ENCODE measurements at places on chromosomes 5 and 9. TPM values are rescaled to one million over a fixed set of nuclear protein-coding genes. Genes with fewer than 3 reads are reported as not detected.

GRCh38 chr5:31096238-31096865, 97.1 kb upstream of the CDH6 start:
- no peaks in the 10 kb centered on the region for H3K36me3 ChIP-seq
- H3K4me3 ChIP-seq: peak overlapping the region; percentile 15
- no peaks in the 10 kb centered on the region for H3K27me3 ChIP-seq
- peak; percentile 91 for DNase-seq
- H3K27ac ChIP-seq: peak overlapping the region; percentile 90

GRCh38 chr5:114266374-114266773, 95.5 kb upstream of the KCNN2 start:
- H3K27ac ChIP-seq: no peak overlapping the region
- no peaks in the 10 kb centered on the region for H3K36me3 ChIP-seq
- peaks cover 2% of the 10 kb centered on the region for H3K4me1 ChIP-seq
- no peak overlapping the region for H3K4me3 ChIP-seq
- H3K27me3 ChIP-seq: no peaks in the 10 kb centered on the region

DNA sequence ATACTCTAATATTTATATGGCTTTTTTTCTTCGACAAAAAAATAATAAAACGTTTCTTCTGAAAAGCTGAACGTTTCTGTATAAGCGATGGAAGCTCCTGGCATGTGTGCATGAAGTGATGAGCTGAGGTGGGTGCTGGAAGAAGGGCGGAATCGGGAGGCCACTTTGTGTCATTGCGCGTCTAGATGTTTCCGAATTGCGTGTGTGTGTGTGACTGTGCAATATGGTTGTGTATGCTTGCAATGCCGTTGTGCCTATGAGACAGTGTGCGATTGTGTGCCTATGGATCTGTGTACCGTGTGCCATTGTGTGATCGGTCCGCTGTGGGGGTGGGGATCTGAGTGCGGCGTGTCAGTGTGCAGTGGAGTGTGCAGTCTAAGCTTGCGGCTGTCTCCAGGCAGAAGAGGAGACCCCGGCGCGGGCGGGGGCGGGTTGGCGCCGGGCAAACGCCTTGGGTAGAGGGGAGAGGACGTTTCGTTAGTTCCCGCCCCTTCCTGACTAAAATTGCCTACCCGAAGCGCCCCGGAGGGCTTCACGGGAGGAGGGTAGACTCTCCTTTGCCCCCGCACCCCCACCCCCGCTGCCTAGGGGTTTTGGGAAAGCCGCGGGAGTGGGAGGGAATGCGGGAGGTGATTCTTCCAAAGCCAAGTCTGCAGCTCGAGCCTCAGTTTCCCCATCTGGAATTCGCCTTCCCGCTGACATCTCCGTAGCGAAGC, 24.2 kb downstream of the PCDHGC5 start:
- H3K4me1 ChIP-seq: peaks cover 57% of the 10 kb centered on the region
- H3K36me3 ChIP-seq: peaks cover 26% of the 10 kb centered on the region
- H3K27ac ChIP-seq: peak overlapping the region; percentile 84
- peak overlapping the region; percentile 41 for H3K4me3 ChIP-seq

- H3K27ac ChIP-seq: no peak overlapping the region
- DNase-seq: peak; percentile 80
- H3K4me1 ChIP-seq: no peaks in the 10 kb centered on the region
- no peak overlapping the region for H3K4me3 ChIP-seq
These were observed 87.6 kb upstream of the RPS23 start for GRCh38 chr5:82365744-82366228.

- DNase-seq: peak; percentile 28
- no peak overlapping the region for H3K4me3 ChIP-seq
- H3K4me1 ChIP-seq: peaks cover 27% of the 10 kb centered on the region
These were observed 11.9 kb downstream of the ROPN1L start for GRCh38 chr5:10453545-10453944.

GRCh38 chr9:130334915-130335314, 69.4 kb downstream of the HMCN2 start:
- H3K36me3 ChIP-seq: no peaks in the 10 kb centered on the region
- peaks cover 29% of the 10 kb centered on the region for H3K27me3 ChIP-seq
- no peak overlapping the region for H3K4me3 ChIP-seq
- H3K4me1 ChIP-seq: peaks cover 9% of the 10 kb centered on the region
- no peak overlapping the region for H3K27ac ChIP-seq

- H3K36me3 ChIP-seq: peaks cover 27% of the 10 kb centered on the region
- H3K4me1 ChIP-seq: no peaks in the 10 kb centered on the region
- H3K4me3 ChIP-seq: no peak overlapping the region
- no peaks in the 10 kb centered on the region for H3K27me3 ChIP-seq
These were observed 6.5 kb upstream of the FBXO10 start for GRCh38 chr9:37582548-37583157.

GRCh38 chr9:138025417-138025816, 147.8 kb downstream of the CACNA1B start:
- H3K27me3 ChIP-seq: peaks cover 6% of the 10 kb centered on the region
- no peak overlapping the region for H3K4me3 ChIP-seq
- DNase-seq: no peak
- no peaks in the 10 kb centered on the region for H3K4me1 ChIP-seq
- H3K36me3 ChIP-seq: no peaks in the 10 kb centered on the region

Gene SEC24A
- 31.7 TPM for total RNA-seq

Gene MEIKIN
- not detected for total RNA-seq

DNA sequence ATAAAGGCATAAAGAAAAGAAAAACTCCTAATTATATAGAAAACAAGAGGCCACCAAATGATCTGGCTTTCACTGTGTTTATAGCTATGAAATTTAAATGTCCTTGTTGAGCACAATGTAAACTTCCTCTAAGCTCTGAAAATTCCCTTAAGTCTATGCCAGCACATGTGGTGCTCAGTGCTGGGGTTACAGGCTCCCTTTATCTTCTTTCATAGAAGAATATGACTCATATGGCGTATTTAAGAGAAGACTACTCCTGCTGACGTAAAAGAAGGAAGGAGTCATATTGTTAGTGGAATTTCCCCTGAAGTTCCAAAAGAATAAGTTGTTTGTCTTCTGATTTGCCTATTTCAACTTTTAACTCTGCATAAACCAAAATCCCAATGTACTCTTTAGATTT, 30.4 kb downstream of the RNF145 start:
- peak; percentile 99 for DNase-seq
- H3K4me1 ChIP-seq: peaks cover 22% of the 10 kb centered on the region
- peaks cover 7% of the 10 kb centered on the region for H3K36me3 ChIP-seq
- H3K27me3 ChIP-seq: no peaks in the 10 kb centered on the region
- peak overlapping the region; percentile 93 for H3K27ac ChIP-seq

GRCh38 chr5:10981932-10982331, 220.9 kb upstream of the DAP start:
- no peak overlapping the region for H3K27ac ChIP-seq
- peaks cover 7% of the 10 kb centered on the region for H3K27me3 ChIP-seq
- H3K4me1 ChIP-seq: no peaks in the 10 kb centered on the region
- no peak for DNase-seq
- H3K4me3 ChIP-seq: no peak overlapping the region

DNA sequence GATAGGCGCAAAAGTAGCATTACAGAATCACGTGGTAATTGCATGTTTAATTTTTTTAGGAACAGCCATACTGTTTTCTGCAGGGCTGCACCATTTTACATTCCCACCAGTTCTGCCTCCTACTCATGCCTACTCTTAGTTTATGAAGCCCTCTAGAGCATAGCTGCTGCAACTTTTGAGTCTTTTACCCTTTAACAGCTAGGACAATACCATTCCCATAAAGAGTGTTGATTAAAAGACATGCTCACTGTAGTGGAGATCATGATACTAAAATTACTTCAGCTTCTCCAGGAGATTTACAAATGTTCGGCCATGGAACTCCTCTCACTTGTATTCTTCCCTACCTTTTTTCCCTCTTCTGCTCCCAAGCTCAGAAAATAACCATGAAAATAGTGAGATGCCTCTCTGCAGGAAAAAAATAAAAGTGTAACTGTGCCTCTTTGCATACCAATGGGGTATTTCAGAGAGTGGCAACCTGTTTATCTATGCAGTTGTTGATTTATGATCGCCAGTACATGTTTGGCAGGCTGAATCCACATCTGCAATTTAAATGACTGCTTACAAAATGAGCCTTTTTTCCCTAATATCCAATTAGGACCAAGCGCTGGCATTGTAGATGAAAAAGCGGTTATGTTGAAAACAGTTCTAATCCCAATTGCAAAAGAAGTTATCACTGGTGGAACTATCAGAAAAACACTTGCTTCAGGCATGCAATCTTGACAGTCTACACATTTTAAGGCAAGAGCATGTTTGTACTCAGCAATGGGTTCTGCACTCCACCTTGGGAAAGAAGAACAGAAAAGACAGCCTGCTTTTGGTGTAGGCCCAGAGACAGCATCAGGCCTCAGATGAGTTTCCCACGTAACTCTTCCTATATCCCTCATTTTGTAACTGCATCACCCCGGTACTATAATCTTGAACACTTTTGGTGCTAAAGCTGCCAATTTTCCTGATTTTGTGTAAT, 131.1 kb downstream of the ADAMTSL1 start:
- peaks cover 4% of the 10 kb centered on the region for H3K4me1 ChIP-seq
- H3K27me3 ChIP-seq: no peaks in the 10 kb centered on the region
- no peak for DNase-seq
- no peaks in the 10 kb centered on the region for H3K36me3 ChIP-seq

GRCh38 chr9:83956436-83957247, 23.4 kb downstream of the HNRNPK start:
- DNase-seq: no peak
- peak overlapping the region; percentile 66 for H3K27ac ChIP-seq
- H3K4me3 ChIP-seq: peak overlapping the region; percentile 58
- H3K4me1 ChIP-seq: peaks cover 5% of the 10 kb centered on the region
- no peaks in the 10 kb centered on the region for H3K27me3 ChIP-seq

- no peaks in the 10 kb centered on the region for H3K27me3 ChIP-seq
- H3K4me3 ChIP-seq: no peak overlapping the region
These were observed 243.0 kb upstream of the PTPRD start for GRCh38 chr9:10855847-10856246.

Gene GRM6
- total RNA-seq: not detected

Gene HCN1
- not detected for total RNA-seq

DNA sequence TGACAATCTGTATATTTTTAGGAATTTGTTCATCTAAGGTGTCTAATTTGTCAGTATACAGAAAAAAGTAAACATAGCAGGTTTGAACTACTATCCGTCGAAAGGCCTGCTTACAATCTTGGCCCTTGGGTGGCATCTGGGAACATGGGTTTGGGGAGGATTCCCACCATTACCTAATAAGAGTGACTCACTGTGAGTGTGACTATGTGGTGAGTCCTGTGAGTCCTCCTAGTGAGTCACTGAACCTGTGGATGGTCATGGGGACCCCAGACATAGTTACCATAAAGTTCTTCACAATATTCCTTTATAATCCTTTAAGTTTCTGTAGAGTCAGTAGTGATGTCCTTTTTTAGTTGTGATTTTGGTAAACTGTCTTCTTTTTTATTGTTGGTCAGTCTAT, 37.0 kb downstream of the RNF130 start:
- H3K4me1 ChIP-seq: no peaks in the 10 kb centered on the region
- peak; percentile 63 for DNase-seq
- H3K4me3 ChIP-seq: no peak overlapping the region
- peaks cover 13% of the 10 kb centered on the region for H3K36me3 ChIP-seq

DNA sequence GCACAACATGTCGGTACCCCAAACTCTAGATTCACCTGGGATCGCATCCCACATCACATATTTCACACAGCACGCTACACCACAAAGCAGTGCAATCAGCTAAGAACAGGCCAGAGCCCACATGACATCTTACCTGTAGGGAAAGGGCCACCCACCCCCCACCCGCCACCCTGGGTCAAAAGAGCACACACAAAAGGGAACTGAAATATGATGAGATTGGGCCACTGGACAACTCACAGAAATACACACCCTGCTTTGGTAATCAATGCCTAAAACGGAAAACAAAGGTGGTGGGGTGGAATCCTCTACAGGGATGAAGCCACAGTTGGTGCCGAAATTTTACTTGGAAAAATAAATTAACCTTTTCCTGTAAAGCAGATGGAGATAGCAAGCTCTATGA, 13.1 kb downstream of the RETREG1 start:
- no peak overlapping the region for H3K4me3 ChIP-seq
- peaks cover 44% of the 10 kb centered on the region for H3K27me3 ChIP-seq
- no peaks in the 10 kb centered on the region for H3K36me3 ChIP-seq

DNA sequence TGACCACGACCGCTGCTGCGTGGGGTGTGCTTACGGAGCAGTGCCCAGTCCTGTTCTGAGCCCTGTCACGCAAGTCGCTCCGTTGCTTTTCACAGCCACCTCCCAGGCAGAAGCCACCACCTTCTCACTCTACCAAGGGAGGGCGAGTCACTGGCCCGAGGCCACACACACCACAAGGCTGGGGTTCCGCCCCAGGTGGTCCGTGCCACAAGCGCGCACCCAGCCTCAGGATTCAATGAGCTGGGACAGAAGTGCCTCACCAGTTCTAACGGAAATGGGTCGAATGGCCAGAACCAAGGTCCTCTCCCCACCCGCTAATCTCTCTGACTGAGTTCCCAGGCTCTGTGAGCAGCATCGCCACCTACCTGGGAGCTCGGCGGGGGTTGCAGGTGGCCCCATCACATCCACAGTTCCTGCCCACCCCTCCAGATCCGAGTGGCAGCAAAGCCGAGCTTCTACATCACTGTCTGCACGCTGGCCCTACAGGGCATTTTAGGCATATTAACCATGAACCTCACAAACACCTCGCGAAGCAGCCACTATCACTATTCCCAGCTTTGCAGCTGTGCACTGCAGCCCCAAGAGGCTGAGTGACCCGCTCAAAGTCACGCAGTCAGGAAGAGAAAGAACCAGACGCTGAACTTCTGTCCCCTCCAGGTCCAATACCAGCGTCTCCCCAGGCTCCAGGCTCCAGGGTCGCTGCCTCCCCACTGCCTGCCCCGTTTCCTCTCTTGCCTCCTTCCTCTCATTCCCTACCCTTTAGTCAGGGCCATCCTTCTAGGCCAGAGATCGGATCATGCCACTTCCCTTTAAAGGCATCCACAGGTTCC, 92.1 kb upstream of the PHYKPL start:
- no peaks in the 10 kb centered on the region for H3K27me3 ChIP-seq
- no peak overlapping the region for H3K27ac ChIP-seq

DNA sequence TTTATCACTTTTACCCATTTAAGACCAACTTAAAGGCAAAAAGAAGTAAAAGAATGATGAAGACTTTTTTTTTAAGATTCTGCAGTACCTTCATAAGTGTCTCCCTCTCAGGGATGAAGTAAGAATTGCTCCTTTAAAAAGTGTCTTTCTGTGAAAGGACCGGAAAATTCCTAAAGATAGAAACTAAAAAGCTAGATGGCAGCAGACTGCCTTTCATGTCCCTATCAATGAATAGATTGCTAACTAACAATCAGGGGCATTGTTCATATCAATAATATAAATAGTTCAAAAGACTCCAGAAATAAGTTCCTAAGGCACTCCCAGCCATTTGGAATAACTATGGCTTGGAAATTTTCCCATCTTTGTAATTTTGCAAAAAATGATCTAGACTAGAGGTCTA, 558.0 kb downstream of the PDE4D start:
- peaks cover 1% of the 10 kb centered on the region for H3K27me3 ChIP-seq
- no peak overlapping the region for H3K4me3 ChIP-seq
- no peaks in the 10 kb centered on the region for H3K36me3 ChIP-seq

Data from IMR-90 (cell line).